H54 (cell line): ENCODE measurements at places on chromosomes 2 and 18.
A peak's percentile ranks its signal among the peaks of the same experiment; 100 is the strongest.

- DNase-seq, result no peak
These were observed 18.2 kb upstream of the PCBP1 start for GRCh38 chr2:70069049-70069448.

DNA sequence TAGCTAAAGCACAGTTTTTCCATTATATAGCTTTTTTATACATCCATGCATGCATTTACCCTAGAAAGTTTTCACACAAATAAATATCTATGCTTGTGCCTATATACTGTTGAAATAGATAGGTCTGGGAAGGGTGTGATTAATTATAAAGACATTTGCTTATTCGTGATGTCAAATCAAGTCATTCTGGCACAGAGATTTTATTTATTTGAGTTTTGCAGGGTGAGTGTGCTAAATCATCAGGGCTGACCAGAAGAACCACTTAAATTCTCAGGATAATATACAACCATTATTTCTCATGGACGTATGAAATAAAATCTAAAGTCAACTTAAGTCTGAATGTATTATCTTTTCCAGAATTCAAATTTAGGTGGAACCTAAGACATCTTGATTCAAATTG, 295.5 kb downstream of the EPHA4 start:
- DNase-seq, result no peak

DNA sequence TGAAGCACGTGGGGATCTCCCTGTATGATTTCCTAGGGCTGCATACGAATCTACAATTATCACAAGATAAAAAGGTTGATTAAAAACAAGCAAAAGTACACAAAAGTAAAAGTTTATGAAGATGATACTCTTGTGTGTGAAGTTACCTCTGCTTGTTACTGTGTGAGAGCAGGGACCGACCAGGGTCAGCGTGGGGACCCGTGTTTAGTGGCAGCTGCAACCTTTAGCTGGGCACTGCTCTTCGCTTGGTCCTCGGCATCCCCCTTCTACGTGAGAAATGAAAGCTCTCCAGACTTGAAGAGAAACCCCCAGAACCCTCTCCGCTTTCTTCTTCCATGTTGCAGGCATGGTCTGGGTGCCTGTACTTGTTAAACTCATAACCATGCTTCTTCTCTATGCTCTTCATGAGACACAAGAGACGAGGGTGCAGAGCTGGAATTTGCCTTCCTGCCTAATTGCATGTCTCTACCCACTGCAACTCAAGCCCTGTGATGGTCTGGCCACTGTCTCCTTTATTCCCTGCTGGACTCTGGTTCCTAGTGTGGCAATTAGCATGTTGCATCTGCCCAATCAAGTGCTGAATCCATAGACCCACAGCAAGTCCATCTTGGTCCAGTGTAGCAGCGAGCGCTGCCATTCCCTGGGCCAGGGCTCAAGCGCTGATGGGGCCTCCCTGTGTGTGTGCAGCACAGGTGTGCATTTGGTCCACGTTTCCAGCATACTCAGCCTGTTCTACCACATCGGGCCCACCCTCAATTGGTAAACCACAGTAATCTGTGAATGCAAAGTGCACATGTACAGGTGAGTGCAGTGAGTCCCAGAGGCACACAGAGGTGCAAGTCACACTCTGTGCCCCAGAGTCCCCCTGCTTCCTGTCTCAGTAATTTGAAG, 88.5 kb downstream of the TWIST2 start:
- DNase-seq, result no peak

GRCh38 chr2:176612736-176613135, 343.5 kb downstream of the MTX2 start:
- peak; percentile 44 for DNase-seq

DNA sequence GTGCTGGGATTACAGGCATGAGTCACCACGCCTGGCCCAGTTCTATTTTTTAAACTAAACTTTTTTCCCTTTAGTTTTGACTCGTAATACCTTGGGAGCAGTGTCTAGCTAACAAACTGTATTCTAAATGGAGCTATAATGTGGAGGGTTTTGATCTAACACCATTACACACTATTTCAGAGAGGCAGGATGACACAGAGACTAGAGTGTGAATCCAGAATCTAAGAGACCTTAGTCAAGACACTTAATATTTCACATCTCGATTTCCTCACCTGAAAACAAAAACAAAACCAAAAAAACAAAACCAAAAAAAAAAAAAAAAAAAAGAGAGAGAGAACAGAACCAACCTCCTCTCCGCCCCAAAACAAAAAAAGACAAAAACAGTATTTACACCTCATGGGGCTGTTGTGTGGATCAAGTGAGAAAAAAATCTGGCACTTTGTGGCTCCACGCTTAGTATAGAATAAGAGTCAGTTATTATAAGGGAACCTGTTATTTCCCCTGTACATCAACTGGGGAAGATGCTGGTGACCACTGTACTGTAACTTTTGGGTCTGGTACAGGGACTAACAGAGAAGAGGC, 31.3 kb downstream of the DARS1 start:
- no peak for DNase-seq

- no peak for DNase-seq
These were observed 106.7 kb downstream of the FOXI3 start for GRCh38 chr2:88345842-88346241.

- DNase-seq, result no peak
These were observed 135.0 kb downstream of the FIGN start for GRCh38 chr2:163600801-163601200.

- no peak for DNase-seq
These were observed 50.9 kb upstream of the ATL2 start for GRCh38 chr2:38427936-38428335.

DNA sequence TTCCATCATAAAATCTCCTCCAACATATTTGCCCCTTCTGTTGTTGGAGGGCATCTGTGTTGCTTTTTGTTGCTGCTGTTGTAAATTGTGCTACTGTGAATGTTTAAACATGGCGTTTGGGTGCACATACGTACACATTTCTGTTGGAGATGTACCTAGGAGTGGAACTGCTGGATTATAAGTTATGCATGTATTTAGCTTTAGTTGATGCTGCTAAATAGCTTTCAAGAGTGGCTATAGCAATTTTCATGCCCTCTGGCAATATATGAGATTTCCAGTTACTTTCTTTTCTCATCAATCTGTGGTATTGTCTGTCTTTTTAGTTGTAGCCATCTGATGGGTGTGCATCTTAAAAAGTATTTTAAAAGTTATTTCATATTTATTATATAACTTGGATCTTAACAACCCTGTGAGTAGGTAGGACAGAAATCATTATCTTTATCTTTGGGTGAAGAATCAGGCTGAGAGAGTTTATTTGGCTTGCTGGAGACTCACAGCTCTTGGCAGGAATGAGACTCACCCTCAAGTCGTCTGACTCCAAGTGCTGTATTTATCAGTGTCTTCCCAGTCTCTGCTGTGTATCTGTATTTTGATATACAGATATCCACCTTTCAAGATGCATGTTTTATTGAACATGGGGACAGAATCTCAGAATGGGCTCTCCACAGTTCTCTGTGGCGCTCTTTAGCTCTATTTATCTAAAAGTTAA, 16.9 kb downstream of the ZNF236 start:
- no peak for DNase-seq

DNA sequence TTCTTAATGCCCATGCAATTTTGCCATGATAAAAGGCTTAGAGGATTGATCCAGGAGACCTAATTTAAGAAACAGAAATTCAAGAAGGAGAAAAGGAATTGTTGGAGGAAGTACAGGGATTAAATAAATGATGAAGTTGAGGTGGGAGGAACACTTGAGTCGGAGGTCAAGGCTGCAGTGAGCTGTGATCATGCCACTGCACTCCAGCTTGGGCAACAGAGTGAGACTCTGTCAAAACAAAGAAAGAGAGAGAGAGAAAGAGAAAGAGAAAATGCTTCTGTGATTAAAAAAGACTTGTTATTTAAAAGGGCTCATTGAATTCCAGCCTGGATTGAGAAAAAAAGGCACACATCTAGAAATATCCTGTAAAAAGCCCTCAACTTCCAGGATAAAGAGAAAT, 123.2 kb downstream of the B3GNT2 start:
- no peak for DNase-seq

- DNase-seq, result no peak
These were observed 112.3 kb upstream of the ATP5MC3 start for GRCh38 chr2:175293776-175294175.

GRCh38 chr18:34225218-34225553, 473 bp upstream of the NOL4 start:
- DNase-seq, result no peak

GRCh38 chr18:5103693-5104092, 93.4 kb downstream of the AKAIN1 start:
- DNase-seq, result no peak

GRCh38 chr2:219496247-219496824, 2.4 kb upstream of the GMPPA start:
- DNase-seq, result no peak

DNA sequence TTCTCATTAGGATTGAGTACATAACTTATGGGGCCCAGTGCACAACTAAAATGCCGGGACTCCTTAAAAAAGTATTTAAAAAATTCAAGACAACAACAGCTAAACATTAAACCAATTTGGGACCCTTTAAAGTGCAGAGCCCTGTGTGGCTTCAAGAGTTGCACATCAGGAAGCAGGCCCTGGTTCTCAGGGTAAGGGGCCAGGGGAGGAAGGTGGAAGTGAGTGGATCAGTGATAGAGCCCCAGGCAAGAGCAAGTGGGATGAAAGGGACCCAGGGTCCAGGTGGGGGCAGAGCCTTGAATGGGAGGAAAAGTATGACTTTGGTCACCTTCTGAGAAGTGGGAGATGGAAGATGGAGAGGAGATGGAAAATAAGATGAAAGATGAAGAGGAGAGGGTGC, 2.3 kb upstream of the FHOD3 start:
- no peak for DNase-seq

DNA sequence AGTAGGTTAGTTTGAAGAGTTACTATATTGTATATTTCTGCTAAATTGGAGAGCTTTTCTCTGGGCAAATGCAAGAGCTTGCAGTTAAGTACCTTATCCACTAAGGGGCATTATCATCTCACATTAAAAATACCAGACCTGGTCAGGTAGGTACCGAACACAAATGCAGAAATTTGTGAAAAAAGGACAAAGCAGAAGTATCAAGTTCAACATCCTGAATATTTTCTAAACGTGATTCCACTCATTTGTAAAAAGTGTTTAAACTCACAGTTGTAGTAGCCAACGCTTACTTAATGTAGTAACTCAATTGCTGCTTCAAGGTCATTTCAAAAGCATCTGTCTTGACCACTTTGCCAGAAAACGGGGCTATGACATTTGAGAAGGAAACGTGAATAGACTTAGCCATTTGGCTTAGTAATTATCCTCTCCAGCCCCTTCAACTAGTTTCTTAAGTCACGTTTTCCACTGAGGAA, 52.1 kb downstream of the CYRIA start:
- DNase-seq, result no peak

- no peak for DNase-seq
These were observed 757.7 kb downstream of the KCNJ3 start for GRCh38 chr2:155456222-155456621.

GRCh38 chr2:162012565-162013058, 61.4 kb downstream of the DPP4 start:
- DNase-seq, result no peak

GRCh38 chr2:113218283-113219091, 44.7 kb downstream of the PSD4 start:
- no peak for DNase-seq

DNA sequence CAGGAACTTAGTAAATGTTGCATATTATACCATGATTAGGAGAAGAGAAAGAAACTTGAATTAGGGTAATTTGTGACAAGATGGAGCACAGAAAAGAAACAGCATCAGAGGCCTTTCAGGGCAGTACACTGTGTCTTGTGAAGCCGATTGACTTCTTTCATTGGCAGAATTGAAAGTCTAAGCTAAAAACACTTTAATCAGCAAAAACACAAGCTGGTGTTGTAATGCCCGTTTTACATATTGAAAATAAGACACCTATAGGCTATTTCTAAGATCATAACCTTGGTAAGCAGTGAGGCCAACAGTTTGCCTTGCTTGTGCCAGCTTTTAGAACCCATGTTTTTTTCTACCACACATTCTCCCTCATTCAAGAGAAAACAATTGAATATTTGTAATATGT, 1378.1 kb upstream of the NXPH2 start:
- no peak for DNase-seq

- DNase-seq, result no peak
These were observed 54.7 kb downstream of the FAM117B start for GRCh38 chr2:202689459-202689858.

DNA sequence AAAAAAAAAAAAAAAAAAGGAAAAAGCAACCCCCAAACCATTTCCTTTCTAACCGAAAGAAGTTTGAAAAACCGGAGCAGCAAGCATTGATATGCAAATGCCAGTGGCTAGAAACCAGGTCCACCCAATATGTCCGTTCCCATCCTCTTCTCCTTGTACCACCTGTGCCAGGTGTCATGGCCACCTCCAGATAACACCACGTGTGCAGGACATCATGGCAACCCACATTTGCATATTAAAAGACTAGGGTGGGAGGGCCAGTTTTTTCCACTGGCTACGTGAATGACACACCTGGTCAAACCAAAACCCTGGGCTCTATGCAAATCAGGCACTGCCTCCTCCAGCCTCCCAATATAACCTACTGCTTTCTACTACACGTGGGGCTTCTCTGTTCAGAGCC, 303.3 kb upstream of the GULP1 start:
- no peak for DNase-seq

GRCh38 chr2:170820757-170821530, 4.3 kb downstream of the GAD1 start:
- no peak for DNase-seq

DNA sequence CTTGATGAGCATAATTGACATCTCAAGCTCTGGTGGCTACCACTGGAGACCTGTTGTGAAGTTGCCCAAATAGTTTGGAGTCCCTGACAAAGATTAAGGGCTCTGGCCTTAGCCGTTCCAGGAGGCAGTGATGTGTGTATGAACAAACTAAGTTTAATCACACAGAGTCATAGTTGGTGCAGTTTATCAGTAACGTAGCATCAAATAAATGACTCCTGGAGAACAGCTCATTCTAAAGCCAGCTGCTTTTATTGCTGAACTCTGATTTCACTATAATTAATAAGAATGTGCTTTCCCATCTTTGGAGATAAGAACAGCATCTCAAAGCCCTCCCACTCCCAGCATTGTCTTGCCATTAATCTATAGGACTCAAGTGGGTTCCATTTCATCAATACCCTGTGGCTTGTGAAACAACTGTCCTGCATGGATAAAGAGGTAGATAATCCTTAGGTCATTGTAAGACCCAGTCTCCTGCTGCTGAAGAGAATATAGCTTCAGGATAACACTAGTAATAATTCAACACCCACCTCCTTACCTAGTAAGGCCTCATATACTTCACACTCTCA, 211.4 kb upstream of the THUMPD2 start:
- DNase-seq, result no peak

DNA sequence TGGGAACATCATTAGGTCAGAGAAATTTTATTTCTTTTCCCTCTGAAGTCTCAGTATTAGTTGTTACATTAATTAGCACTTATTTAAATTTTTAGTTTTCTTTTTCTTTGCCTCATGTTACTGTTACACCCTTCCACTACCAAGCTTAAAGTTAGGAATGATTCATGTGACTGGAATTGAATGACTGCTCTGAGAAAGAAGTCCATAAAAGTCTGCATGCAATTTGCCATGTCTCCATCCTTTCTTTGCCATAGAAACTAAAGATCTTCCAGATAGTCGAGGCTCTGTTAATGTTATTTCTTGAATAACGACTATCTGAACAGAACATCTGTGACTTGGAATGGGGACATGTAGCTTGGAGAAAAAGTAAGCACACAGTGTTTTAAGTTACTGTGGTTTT, 1269.8 kb upstream of the PIK3C3 start:
- no peak for DNase-seq
